Amniotic stem cell (primary cell): ENCODE measurements at places on chromosomes 1 and 21.

DNA sequence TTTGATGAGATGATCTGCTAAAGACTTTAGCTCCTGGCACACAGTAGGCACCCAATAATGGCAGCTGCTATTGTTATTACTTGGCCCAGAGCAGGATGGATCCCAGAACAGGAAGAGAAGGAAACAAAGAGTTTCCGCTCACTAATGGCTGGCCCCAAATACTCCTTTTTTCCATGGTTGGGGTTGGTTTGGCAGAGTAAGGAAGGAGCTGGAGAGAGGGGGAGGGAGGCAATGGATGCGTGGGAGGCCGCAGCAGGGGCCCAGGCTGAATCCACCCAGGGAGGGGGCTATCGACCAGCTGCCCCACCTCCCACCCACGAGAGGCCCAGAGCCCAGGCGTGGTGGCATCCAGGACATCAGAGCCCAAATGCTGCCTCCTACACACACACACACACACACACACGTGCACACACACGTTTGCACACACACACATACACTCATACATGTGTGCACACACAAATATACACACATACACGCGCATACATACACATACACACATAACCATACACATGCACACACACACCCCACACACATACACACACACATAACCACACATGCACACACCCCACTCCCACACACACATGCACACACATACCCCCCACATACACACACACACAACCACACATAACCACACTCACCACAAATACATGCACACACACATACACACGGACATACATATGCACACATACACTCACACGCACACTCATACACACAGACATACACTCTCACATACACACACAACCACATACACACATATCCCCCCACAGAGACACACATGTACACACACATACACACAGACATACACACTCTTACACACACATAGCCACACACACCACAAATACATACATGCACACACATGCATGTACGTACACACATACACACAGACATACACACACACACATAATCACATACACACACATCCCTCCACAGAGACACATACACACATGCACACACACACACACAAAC, 25.2 kb downstream of the C1QB start:
- DNase-seq, result no peak

DNA sequence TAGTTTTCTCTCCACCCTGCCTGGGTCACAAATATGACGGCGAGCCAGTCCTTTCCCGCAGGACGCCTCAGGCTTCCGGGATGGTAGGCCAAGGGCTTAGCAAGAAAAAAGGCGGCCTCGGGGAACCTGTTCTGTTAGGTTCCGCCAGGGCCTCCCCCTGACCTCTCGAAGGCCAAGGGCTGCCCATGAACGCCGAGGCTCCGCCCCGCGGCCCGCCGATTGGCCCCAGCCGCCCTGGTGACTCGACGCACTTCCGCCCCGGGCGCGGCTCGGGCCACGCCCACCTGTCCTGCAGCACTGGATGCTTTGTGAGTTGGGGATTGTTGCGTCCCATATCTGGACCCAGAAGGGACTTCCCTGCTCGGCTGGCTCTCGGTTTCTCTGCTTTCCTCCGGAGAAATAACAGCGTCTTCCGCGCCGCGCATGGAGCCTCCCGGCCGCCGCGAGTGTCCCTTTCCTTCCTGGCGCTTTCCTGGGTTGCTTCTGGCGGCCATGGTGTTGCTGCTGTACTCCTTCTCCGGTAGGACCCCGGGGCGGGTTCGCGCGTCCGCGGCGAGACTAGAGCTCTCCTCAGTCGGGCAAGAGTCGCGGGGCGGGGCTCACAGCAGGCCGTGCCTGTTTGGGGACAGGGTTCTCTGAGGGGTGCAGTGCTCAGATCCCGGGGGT, at the start of gene CD46:
Gene CD46 (plus strand): TSS at position 265 of the 666 bp plus-strand sequence. CDS start 159 bp downstream, at position 424.
- DNase-seq, result peak; percentile 75

DNA sequence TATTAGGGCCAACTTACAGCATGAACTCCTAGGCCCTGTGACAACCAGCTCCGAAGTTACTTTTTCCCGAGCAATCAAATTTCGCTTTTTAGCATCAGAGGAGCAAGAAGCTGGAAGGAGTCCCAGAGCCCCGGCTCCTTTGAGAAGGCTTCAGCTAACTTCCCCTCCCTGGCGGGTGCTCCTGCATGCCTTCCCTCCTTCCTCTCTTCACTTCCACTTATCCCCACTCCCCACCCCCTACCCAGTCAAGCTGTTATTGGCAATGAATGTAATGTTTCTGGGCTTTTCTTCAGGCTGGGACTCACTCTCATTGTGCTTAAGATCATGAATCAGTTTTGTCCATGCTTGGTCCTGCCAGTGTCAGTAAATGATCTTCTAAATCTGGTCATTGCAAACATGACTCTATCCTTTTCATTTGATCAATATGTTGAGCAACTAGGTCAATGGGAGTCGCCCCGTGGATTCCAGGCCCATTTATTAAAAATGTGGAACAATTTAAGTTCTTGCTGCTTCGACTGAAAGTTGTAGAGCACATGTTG, 94.5 kb upstream of the TSPAN2 start:
- DNase-seq, result no peak

DNA sequence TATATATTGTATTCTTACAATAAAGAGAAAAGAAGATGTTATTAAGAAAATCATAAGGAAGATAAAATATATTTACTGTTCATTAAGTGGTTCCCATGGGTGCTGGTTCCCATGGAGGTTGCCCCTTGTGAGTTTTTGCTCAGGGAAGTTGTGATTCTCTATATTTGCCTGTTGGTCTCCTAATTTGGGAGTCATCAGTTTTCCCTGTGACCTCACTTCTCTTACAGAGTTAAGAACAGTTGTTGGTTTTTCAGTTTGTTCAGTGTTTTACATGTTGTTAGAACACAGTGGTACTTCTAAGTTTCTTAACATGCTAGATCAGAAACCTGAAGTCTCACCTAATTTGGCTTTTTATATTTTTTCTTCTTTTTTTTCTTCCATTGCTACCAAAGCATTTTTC, 109.2 kb downstream of the OSBPL9 start:
- DNase-seq, result no peak

DNA sequence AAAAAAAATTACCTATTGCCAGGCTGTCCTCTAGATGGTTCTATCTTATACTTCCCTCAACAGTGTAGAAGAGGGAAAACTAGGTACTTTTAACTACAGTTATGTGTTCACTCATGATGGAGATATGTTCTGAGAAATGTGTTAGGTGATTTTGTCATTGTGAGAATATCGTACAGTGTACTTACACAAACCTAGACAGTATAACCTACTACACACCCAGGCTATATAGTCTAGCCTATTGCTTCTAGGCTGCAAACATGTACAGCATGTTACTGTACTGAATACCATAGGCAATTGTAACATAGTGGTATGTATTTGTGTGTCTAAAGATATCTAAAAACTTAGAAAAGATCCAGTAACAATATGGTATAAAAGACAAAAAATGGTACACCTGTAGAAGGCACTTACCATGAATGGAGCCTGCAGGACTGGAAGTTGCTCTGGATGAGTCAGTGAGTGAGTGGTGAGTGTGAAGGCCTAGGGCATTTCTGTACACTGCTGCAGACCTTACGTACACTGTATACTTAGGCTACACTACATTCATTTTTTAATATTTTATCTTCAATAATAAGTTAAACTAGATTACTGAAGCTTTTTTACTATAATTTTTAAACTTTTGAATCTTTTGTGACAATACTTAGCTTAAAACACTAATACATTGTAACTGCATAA, 13.2 kb downstream of the MGST3 start:
- no peak for DNase-seq

DNA sequence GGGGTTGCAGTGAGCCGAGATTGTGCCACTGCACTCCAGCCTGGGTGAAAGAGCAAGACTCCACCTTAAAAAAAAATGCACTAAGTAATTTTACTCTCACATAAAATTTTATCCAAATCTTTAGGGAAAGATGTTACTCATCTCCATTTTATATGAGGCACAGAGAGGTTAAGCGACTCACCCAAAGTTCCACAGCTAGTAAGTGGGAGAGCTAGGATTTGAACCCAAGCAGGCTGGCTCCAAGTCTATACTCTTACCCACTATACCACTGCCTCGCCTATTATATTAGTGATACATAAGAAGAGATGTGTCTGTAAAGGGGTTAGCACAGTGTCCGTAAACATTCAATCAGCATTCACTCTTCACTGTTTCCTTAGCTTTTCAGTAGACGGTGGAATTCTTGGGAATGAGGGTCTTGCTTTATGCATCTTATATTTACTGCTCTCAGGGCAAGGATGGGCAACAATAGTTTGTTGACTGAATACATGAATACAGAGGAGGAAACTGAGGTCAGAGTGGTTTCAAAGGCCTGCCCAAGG, 15.1 kb downstream of the LDLRAD2 start:
- DNase-seq, result no peak

- DNase-seq, result no peak
Measured at GRCh38 chr1:103783944-103784377, 34.3 kb downstream of the AMY1C start.

DNA sequence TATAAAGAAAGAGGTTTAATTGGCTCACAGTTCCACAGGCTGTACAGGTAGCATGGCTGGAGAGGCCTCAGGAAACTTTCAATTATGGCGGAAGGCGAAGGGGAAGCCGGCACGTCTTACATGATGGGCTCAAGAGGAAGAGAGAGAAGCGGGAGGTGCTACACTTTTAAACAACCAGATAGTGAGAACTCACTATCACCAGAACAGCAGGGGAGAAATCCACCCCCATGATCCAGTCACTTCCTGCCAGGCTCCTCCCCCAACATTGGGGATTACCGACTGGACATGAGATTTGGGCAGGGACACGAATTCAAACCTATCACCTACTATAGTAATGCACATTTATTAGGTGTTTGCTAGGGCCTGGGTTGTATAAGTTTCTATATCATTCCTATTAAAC, 117.8 kb downstream of the ZMYM4 start:
- DNase-seq, result no peak

- no peak for DNase-seq
Measured at GRCh38 chr1:97783751-97784150, 137.1 kb downstream of the DPYD start.

DNA sequence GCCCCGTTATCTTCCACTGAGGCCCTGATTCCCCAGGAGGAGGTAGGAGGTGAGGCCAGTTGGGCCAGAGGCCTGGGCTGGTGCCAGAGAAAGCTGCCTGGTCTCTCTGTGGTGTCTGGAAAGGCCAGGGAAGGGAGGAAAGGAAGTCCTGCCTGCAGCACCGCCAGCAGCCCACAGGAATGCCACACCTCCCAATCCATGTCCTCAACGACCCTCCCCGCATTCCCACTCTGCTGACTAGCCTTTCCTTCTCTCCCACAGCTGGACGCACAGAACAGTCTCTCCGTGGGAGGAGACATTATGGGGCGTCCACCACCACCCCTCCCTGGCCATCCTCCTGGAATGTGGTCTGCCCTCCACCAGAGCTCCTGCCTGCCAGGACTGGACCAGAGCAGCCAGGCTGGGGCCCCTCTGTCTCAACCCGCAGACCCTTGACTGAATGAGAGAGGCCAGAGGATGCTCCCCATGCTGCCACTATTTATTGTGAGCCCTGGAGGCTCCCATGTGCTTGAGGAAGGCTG, 18.0 kb downstream of the CSF1 start:
- DNase-seq, result no peak

GRCh38 chr1:206979379-206980043, 9.3 kb upstream of the FCAMR start:
- peak; percentile 21 for DNase-seq

GRCh38 chr21:32203877-32204480, 74.9 kb downstream of the MIS18A start:
- DNase-seq, result no peak

DNA sequence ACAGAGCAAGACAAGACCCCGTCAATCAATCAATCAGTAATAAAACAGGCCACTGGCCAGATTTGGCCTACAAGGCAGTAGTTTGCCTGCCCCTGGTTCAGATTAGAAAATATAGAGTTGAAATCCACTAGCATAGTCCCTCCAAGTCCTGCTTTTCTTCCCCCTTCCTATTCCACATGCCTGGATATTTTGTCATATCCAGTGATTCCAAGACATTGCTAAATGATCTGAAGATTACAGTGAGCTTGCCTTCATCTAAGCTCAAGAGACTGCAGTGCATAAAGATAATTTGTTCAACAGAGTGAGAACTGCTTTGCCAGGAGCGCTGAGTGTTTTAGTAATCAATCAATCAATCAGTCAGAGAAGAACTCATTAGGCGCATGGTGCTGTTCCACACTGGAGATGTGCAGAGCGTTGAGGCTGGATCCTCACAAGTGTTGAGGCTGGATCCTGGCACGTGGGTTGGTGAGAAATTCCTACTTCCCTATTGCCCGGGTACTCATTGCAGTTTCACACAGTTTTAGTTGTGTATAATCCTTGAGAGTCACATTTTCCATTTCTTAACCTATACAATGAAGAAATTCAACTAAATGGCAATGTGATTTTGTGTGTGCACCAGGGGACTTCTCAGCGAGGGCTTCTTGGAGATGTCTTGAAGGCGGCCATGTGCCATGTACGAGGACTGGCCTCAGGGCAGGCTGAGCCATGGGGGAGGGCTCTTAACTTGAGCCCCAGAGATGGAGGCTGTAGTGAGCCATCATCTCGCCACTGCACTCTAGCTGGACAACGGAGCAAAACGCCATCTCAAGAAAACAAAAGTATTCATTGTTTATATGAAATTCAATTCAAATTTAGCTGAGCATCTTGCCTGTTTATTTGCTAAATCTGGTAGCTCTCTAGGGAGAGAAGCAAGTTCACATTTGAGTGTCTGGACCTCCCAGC, 76.3 kb downstream of the TOMM20 start:
- no peak for DNase-seq

GRCh38 chr1:25689686-25690381, 73.2 kb downstream of the MAN1C1 start:
- no peak for DNase-seq

- no peak for DNase-seq
Measured at GRCh38 chr1:161131523-161132409, 701 bp downstream of the DEDD start.
